Stimulated activated CD4-positive, alpha-beta T cell treated with anti-CD3 and anti-CD28 coated beads, Interleukin-1b, Interleukin-23, amount 100 ng/mL, for 4 hours (primary cell): ENCODE measurements at places on chromosomes 3 and 15.

- DNase-seq = no peak
These were observed 146.0 kb downstream of the NUP210 start for GRCh38 chr3:13274125-13274524.

DNA sequence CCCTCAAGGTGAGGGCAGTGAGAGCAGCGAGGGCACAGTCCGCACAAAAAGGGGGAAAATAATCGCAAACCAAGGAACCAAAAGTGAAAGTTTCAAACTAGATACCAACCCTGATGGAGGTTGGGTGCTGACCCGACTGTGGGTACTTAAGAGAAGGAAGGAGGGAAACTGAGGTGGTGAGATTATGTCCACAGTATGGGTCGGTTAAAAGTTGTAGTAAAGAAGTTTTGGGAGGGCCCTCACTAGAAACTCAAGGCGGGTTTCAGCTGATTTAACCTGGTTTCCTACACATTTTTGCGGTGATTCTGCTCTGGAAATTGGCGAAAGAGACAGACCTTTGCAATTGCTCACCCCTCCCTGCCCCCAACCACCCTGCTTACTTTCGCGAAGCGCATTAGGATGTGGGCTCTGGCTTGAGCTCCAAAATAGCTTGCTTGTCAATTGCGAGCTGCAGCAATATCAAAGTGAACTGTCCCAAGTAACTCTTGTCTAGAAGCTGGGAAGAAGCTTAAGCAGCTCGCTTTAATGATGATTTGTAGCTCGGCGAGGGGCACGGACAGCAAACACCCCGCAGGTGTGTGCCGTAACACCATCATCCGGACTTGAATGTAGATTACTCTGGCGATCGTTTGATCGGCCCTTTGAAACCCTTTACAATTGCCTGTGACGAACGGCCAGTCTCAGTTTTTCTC is 15.8 kb downstream of the SOX2 start:
- no peak for DNase-seq

- DNase-seq = no peak
These were observed 26.3 kb upstream of the GMPPB start for GRCh38 chr3:49750056-49750455.

GRCh38 chr3:152287898-152288576 is 19.3 kb downstream of the MBNL1 start:
- no peak for DNase-seq

DNA sequence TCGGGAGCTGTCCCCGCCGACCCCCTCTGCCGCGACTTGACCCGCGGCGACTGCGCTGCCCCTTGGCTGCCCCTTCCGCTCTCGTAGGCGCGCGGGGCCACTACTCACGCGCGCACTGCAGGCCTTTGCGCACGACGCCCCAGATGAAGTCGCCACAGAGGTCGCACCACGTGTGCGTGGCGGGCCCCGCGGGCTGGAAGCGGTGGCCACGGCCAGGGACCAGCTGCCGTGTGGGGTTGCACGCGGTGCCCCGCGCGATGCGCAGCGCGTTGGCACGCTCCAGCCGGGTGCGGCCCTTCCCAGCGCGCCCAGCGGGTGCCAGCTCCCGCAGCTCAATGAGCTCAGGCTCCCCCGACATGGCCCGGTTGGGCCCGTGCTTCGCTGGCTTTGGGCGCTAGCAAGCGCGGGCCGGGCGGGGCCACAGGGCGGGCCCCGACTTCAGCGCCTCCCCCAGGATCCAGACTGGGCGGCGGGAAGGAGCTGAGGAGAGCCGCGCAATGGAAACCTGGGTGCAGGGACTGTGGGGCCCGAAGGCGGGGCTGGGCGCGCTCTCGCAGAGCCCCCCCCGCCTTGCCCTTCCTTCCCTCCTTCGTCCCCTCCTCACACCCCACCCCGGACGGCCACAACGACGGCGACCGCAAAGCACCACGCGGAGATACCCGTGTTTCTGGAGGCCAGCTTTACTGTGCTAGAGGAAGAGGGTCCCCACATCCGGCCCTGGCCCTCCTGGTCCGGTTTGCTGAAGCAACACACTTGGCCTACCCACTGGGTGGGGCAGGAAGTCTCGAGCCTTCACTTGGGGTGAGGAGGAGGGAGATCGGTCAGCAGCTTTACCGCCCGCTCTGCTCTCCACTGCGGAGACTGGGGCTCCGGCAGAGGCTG is at the start of gene RASSF1:
RASSF1 (minus strand) TSS at position 389 of the 882 bp plus-strand sequence; CDS start at position 358, 31 bp downstream.
- DNase-seq = no peak

DNA sequence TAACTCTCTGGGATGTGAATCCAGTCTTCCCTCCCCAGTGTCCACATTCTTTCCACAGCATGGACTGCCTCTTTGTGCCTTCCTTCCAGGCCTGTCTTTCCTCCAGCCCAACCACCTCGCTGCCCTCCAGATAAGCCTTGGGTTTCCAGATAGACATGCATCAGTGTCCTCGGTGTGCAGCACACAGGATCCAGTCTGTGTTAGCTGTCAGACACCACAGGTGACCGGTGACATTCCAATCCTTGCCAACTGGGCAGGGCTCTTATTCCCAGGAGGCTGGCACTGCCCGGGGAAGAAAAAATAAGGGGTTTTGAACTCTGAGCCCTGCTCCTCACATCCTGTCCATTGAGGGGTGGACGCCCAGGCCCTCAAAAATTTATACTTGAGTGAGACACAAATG is 6.0 kb upstream of the SLC6A1 start:
- no peak for DNase-seq

DNA sequence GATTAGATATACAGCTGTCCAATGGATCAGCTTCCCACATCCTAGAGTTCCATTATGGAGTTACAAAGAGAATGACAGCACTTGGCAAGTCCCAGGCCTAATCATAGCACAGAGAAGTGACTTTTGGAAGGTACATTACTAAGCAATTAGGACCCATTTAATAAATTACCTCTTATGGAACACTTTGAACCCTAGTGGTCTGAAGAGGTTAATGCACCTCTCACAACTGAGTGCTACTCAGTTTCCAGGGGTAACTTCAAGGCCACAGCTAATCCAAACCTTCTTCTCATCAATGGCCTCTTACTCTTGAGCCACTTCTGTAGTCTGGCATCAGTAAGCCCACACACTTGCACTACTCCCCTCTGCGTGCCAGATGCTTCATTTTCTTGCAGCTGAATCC is 34.9 kb upstream of the MEIS2 start:
- no peak for DNase-seq

DNA sequence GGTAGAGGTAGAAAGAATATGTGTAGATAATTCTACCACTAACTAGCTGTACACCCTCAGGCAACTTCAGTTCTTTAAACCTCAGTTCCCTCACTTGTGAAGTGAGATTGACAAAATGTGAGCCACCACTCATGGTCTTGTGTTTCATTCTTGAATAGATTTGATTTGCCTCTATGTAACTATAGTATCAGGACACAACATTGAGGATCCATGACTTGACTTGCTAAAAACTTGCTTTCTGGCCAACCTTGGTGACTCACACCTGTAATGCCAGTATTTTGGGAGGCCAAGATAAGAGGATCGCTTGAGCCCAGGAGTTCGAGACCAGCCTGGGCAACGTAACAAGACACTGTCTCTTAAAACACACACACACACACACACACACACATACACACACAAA is 115.8 kb upstream of the FLNB start:
- no peak for DNase-seq

- DNase-seq = no peak
These were observed 193.5 kb downstream of the FOXP1 start for GRCh38 chr3:71389911-71390573.

DNA sequence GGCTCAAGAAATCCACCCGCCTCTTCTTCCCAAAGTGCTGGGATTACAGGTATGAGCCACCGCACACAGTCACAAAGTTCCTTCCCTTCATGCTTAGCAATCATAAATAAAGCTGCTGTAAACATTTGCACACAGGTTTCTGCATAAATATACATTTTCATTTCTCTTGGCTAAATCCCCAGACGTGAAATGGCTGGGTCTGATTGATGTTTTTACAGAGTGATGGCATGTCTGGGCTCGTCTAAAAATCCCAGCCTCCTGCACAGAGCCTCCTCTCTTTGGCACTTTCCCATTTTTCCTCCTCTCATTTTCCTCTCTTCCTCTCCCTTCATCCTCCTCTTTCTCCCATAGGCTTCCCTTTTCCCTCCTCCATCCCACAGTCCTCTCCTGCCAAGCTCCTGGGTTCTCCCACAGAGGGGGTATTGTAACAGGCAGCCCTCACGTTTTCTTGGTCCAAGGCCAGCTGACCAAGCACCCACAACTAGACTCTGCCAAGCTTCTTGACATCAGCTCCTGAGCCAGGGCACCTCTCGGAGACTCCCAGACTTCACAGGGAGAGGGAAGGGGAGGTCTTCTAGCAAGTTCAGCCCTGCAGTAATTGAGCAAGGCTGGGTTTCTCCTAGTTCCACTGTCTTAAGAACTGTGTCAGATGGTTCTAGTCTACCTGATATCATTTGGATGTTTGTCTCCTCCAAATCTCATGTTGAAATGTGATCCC is 10.5 kb upstream of the PLA2G4E start:
- no peak for DNase-seq

DNA sequence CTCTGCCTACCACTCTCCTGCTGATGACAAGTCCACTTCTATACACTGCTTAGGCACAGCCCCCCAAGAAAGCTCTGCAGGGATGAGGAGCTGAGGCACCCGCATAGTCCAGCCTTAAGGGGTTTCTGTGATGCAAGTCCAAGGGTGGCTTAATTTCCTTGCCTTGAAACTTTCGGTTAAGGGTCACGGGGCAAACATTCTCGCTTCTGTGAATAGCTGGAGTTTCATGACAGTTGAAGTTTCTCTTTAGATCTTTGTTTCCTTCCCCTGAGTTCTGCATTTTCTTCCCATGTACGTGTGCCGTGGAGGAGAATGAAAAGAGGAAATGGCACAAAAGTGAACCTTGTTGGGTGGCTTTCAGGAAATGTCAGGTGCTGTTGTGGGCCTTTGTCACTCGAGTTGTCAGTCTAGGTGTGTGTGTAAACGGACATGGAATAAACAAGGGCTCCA is 7.0 kb downstream of the GPR160 start:
- DNase-seq = no peak

- no peak for DNase-seq
These were observed 48.1 kb upstream of the FRMD4B start for GRCh38 chr3:69433969-69434325.

- DNase-seq = no peak
These were observed 76.4 kb upstream of the SCN5A start for GRCh38 chr3:38725726-38726419.

DNA sequence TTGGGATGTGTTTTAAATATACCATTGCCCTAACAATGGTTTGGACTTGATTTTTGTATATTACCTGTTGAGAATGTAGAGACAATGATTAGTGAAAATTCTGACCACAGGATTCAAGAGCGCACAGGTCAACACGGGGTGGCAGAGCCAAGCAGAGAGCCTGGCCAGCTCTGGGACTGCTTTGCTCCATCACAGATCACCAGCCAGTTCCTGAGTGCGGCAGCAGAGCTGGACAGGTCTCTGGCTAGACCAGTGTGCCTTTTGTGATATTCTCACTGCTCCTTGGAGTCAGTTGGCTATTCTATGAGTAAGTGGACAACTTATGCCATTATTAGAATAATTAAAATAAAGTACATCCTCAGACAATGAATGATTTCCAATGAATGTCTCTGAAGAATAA is 351.2 kb upstream of the ATP10A start:
- no peak for DNase-seq

DNA sequence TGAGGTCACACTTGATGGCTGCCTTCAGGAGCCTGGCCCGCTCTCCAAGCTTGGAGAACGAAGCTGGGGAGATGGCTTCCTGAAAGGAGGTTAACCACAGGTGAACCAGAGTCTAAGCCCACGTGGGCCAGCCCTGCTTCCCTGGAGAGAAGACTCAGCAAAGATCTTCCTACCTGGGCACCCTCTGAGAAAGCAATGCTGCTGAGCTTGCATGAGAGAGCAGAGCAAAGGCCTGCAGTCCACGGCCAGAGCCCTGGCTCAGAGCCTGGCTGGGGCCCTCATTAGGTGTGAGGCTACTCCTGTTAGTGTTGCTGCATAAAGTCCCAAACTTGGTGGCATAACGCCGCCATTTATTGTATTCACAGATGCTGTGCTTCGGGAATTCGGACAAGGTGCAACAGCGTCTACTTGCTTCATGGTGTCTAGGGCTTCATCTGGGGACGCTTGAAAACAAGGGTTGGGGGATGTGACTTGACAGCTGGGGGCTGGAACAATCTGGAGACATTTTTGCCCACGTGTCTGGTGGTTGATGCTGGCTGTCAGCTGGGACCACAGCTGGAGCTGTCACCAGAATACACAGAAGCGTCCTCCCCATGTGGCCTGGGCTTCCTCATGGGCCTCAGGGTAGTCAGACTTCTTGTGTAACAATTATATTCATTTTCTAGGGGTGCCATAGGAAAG is 87.9 kb upstream of the MEF2A start:
- DNase-seq = no peak

DNA sequence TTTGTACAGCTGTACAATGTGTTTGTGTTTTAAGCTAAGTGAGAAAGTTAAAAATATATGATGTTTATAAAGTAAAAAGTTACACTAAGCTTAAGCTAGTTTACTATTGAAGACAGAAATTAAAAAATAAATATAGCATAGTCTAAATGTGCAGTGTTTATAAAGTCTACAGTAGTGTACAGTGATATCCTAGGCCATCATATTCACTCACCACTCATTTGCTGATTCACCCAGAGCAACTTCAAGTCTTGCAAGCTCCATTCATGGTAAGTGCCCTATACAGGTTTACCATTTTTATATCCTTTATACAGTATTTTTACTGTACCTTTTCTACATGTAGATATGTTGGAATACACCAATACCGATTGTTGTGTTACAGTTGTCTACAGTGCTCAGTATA is 553.2 kb upstream of the TBL1XR1 start:
- DNase-seq = no peak

DNA sequence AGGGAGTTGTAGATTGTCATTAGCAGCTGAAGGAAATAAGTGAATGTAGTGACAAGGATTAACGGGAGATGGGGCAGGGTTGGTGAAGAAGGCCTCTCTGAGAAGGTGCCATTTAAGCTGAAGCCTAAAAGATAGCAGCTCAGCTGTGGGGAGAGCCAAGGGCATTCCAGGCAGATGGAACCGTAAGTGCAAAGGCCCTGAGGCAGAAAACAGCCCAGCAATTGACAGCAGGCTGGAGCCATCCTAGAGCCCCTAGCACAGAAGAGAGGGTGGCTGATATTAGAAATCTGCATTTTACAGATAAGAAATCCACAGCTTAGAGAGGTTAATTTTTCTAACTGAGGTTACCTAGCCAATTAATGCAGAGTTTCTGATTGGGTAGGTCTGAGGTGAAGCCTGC is 374.5 kb upstream of the PROK2 start:
- no peak for DNase-seq

- no peak for DNase-seq
These were observed 23.8 kb upstream of the TM2D3 start for GRCh38 chr15:101675796-101676582.

- peak; percentile 12 for DNase-seq
These were observed at the start of gene MED12L for GRCh38 chr3:151085227-151085888. Gene MED12L, plus strand, starts transcription at chr3:151085664. Its CDS starts 1,263 bp downstream, at chr3:151086927.
